ENCODE measurements at places on chromosomes 12 and 14. TPM values are rescaled to one million over a fixed set of nuclear protein-coding genes. Genes with fewer than 3 reads are reported as not detected.

DNA sequence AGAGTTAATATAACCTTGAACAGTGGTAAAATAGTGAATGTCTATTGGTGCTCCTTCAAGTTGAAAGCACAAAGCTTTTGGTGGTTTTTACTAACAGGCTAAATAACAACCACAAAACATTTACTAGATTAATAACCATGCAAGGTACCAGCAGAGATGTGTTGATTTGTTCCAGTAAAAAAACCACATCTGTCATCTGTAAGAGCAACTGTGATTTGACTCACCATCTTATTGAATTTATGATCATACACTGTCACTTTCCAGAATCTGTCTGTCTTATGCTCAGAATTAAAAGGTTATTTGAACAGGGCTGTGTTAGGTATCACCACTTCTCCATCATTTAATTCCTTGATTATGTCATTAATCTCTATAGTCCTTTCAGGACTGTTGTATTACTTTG is 107.0 kb upstream of the PTHLH start:
- H3K36me3 ChIP-seq = no peaks in the 10 kb centered on the region
- no peaks in the 10 kb centered on the region for H3K27me3 ChIP-seq
- H3K27ac ChIP-seq = no peak overlapping the region
- DNase-seq = no peak

GRCh38 chr12:68236421-68237059 is 10.9 kb upstream of the IL26 start:
- H3K4me3 ChIP-seq = peak overlapping the region; percentile 29
- DNase-seq = no peak

DNA sequence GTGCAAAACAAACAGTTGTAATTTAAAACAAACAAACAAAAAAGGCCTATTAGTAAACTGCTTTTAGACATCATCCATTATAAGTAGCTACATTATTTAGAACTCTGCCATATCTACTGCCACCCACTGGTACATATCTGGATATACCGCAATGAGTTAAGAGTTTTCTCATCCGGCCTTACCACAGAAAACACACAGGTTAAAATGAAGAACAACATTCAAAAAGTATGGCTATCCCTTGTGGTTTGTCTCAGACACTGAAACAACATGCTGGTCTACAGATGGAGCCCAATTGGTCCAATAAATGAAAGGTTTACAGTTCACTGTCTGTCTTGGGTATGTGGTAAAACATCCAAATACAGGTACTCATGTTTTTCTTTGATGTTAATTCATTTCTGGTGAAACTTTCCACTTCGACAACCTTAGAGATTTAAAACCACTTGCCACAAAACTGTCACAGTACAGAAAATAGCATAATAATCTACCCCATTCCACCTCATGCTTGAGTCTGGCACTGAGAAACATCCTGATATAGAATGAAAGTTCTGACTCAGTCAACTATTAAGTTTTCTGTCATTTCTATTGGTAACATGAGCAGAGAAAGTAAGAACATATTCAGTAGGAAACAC is 354.3 kb downstream of the CEP128 start:
- H3K4me1 ChIP-seq = peaks cover 4% of the 10 kb centered on the region
- no peaks in the 10 kb centered on the region for H3K27me3 ChIP-seq
- DNase-seq = no peak
- no peak overlapping the region for H3K27ac ChIP-seq
- no peaks in the 10 kb centered on the region for H3K36me3 ChIP-seq

DNA sequence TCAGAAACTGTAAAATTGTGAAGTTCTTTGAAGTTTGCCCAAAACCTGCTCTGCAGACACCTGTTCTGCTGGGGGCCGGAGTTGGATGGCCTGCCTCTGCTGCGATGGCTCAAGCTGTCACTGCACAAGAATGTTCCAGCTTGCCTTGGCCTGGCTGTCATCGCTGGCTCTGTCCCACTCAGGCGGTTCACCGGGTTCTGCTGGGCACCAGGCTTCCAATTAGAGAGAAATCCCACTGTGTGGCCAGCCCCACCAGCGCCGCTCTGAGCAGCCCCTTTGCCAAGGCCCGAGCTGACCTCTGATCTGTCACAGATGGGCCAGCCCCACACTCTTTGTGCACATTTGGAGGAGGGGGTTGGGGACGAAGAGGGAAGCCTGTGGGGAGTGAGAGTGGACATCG is 71.7 kb upstream of the GPATCH2L start:
- H3K4me3 ChIP-seq = no peak overlapping the region
- no peak for DNase-seq

DNA sequence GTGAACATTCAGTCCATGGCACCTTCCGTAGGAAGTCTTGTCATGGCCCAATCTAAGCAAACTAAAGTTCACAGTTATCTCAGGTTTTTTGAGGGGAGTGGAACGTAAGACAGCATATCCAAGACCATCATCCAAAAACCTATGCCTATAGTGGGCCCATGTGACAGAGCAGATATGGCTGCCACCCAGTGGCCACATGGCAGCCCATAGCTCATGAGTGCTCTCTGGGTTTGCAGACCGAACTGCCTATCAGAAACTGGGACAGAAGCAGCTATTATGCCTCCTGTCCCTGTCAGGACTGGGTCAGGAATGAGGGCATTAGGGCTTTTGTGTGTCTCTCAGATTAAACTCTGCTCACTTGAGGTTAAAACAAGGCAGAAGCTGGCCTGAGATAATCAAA is 503.7 kb downstream of the NRXN3 start:
- H3K27ac ChIP-seq = no peak overlapping the region
- no peaks in the 10 kb centered on the region for H3K27me3 ChIP-seq
- H3K4me3 ChIP-seq = no peak overlapping the region
- no peak for DNase-seq

- H3K4me1 ChIP-seq = no peaks in the 10 kb centered on the region
- peaks cover 97% of the 10 kb centered on the region for H3K27me3 ChIP-seq
- no peak for DNase-seq
- no peak overlapping the region for H3K4me3 ChIP-seq
- H3K36me3 ChIP-seq = no peaks in the 10 kb centered on the region
Measured at GRCh38 chr14:37591311-37591940, 3.6 kb downstream of the FOXA1 start.

DNA sequence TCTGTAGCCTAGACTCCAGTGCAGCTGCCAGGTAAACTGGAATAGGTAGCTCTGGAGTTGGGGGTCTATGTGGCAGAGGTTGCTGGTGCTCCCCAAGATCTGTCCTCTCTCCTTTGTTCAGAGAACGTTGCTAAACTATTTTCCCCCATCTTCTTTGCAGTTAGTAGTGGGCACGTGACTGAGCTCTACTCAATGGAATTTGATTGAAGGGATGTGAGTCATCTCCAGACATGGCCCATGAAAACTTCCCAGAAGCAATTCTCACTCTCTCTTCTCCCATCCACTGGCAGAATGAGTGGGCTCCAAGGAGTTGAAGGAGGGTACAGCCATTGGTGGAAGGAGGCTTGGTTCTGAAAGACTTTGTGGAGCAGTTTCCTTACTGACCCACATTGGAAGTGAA is 44.0 kb downstream of the PAH start:
- no peaks in the 10 kb centered on the region for H3K4me1 ChIP-seq
- H3K36me3 ChIP-seq = no peaks in the 10 kb centered on the region
- DNase-seq = no peak
- H3K27ac ChIP-seq = no peak overlapping the region
- no peak overlapping the region for H3K4me3 ChIP-seq

- no peaks in the 10 kb centered on the region for H3K4me1 ChIP-seq
- no peak overlapping the region for H3K27ac ChIP-seq
- H3K27me3 ChIP-seq = no peaks in the 10 kb centered on the region
Measured at GRCh38 chr12:16266085-16266484, 11.4 kb downstream of the SLC15A5 start.

- no peak overlapping the region for H3K4me3 ChIP-seq
- no peak overlapping the region for H3K27ac ChIP-seq
- peaks cover 7% of the 10 kb centered on the region for H3K4me1 ChIP-seq
Measured at GRCh38 chr12:3236345-3237187, 159.4 kb downstream of the TSPAN9 start.

DNA sequence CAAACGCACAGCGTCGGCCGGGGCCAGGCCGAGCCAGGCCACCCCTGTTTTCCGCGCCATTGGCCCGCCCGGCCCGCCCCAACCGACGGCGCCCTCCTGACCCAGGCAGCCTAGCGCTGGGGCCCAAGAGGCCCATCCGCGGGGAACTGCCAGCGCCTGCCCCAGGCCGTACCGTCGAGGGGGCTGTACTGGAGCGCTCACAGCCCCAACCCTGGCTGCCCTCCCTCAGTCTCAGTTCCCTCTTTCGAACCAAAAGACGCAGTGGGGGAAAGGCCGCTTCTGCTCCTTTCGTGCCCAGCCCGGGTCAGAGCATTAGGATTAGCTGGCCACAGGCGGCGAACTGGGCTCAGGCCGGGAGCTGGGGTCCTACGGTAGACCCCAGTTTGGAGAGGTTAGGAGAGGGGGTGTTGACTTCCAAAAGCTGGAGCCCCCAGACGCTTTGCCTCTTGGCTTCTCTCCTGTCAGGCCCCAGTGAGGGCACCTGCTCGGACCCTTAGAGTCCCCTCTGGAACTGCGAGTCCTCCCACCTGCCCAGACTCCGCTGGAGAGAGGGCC is 1.9 kb downstream of the NKX2-1 start:
- H3K4me3 ChIP-seq = no peak overlapping the region
- peaks cover 100% of the 10 kb centered on the region for H3K27me3 ChIP-seq
- no peaks in the 10 kb centered on the region for H3K4me1 ChIP-seq

GRCh38 chr12:116404913-116405611 is 127.6 kb upstream of the MED13L start:
- no peaks in the 10 kb centered on the region for H3K36me3 ChIP-seq
- no peaks in the 10 kb centered on the region for H3K4me1 ChIP-seq

GRCh38 chr12:59559696-59560095 is 36.1 kb upstream of the SLC16A7 start:
- H3K36me3 ChIP-seq = no peaks in the 10 kb centered on the region
- H3K27me3 ChIP-seq = no peaks in the 10 kb centered on the region

- H3K27me3 ChIP-seq = no peaks in the 10 kb centered on the region
- no peak overlapping the region for H3K4me3 ChIP-seq
- no peaks in the 10 kb centered on the region for H3K4me1 ChIP-seq
- no peaks in the 10 kb centered on the region for H3K36me3 ChIP-seq
Measured at GRCh38 chr14:55419663-55420062, 8.0 kb upstream of the ATG14 start.

The DNAJC22 gene
- 0.16 TPM for total RNA-seq

The MORN3 gene
- not detected for total RNA-seq

The ASCL1 gene
- total RNA-seq = 0.55 TPM

The RAB15 gene
- 3.2 TPM for total RNA-seq

The DHRS4L2 gene
- total RNA-seq = 20.0 TPM

The PPM1H gene
- total RNA-seq = 3.2 TPM

The WNT1 gene
- total RNA-seq = not detected

The SMIM41 gene
- not detected for total RNA-seq

The TPPP2 gene
- not detected for total RNA-seq

The VDR gene
- total RNA-seq = 1.9 TPM
